Fibroblast of skin of left biceps (primary cell): ENCODE measurements at places on chromosomes 2 and 18.

DNA sequence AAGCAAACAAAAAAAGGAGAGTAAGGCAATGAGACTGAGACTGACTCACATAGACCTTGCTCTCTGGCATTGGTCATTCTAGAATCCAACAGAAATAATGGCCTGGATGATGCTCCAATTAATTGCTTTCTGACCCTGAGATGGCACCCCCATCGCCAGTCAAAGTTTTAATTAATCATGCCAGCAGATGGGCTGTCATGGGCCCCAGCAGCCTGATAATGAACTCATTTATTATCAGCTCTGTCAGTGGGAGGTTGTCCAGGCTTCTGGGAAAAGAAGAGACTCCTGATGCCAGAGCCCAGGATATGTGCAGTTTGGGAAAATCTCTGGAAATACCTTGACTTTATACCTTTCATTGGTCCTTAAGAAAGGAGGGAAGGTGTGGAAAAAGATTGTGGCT, 115.2 kb downstream of the XRCC5 start:
- DNase-seq = no peak

DNA sequence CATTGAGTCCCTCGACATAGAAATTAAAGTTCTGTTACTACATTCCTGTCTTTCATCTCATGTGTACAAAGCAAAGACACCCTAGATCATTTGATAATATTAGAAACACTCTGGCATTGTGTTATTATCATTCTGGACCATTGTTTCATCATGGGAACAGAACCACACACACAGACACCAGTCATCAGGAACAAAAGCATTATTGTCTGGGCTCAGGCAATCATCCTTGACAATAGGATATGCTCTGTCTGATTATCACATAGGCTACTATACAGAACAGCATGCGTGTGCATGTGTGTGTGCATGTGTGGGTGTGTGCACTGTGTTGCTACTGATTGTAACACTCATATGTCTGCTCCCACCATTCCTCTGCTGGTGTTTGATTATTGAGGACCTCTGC, 242.5 kb downstream of the SH3BP4 start:
- DNase-seq = no peak

GRCh38 chr2:82391386-82391785, 2067.7 kb downstream of the SUCLG1 start:
- DNase-seq = no peak

- no peak for DNase-seq
These were observed 15.9 kb upstream of the CD28 start for GRCh38 chr2:203690441-203691047.

DNA sequence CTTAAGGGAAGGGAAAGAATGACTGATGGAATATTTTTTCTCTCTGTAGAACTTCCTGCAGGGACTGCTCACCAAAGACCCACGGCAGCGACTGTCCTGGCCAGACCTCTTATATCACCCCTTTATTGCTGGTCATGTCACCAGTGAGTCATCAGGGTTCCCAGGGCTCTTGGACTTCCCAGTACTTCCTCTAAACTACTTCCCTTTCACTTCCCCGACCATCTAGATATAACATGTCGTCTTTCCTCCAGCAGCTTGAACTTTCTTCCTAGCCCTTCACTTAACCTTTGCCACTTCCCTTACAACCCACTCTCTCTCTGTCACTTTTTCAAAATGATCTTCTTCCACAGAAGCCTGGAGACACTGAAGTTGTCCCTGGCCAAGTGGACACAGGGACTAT, 7.2 kb downstream of the STK36 start:
- DNase-seq = no peak

DNA sequence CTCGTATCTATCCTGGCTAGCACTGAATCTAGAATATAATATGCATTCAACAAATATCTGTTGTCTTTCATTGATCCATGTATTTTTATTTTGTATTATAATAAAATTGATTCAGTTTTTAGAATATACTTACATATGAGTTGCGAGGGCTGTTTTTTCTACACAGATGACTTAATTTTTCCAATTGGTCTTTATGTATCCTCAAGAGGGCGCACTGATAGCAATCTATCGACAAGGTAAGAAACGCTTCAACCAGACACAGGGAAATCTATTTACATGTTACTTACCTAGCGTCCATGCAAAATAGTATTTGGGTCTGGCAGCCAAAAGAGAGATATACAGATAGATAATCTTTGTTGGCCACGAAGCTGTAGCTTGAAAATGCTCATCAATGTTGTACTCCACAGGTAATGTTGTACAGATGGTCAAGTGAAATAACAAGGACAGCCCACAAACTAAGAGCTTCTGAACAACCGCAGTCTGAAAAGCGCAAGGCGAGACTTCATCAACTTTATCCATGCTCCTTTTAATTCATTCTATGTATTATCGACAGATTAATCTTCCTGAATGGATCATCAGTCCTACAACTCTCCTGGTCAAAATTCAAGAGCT, 35.5 kb upstream of the KIDINS220 start:
- peak; percentile 25 for DNase-seq

GRCh38 chr2:36396878-36397539, 41.4 kb downstream of the CRIM1 start:
- no peak for DNase-seq

- no peak for DNase-seq
These were observed 18.6 kb upstream of the KLF7 start for GRCh38 chr2:207184348-207184747.

DNA sequence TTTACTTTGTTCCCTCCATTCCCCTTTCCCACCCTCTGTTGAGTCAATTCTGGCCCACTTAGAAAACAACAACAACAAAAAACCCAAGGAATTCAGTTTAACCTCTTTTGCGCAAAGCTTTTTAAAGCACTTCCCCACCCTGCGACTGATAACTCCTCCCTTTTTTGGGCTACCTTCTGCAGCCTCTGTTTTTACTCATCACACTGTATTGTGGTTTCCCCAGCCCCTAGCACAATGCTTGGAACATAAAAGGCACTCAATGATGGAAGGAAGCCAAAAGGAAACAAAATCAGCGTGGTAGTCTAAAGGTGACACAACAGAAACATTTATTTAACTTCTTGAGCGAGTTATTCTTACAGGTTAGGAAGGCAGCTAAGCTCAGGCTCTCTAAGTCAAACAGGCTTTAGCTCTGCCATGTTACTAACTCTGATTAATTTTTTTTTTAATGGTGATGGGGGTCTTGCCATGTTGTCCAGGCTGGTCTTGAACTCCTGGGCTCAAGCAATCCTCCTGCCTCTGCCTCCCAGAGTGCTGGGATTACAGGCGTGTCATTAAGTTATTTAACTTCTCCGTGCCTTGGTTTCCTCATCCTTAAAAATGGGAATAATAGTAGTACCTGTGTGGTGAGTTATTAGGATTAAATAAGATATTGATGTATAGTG, 1.3 kb downstream of the CEP68 start:
- DNase-seq = no peak

GRCh38 chr2:197576631-197577030, 60.8 kb downstream of the MOB4 start:
- no peak for DNase-seq

DNA sequence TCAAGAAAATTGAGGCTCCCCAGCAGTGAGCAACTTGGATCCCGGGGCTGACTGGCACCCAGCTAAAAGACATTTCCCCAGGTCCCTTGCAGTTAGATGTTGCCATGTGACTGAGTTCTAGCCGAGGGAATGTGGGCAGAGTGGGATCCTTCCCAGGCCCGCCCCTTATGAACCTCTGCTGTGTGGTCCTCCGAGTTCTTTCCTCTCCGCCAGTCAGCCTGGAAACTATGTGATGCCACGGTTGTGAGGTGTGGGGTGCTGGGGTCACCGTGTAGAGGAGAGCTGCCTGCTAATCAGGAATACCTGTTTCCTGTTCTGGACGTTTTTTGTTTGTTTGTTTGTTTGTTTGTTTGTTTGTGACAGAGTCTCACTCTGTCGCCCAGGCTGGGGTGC, 45.5 kb downstream of the TMEM37 start:
- no peak for DNase-seq

DNA sequence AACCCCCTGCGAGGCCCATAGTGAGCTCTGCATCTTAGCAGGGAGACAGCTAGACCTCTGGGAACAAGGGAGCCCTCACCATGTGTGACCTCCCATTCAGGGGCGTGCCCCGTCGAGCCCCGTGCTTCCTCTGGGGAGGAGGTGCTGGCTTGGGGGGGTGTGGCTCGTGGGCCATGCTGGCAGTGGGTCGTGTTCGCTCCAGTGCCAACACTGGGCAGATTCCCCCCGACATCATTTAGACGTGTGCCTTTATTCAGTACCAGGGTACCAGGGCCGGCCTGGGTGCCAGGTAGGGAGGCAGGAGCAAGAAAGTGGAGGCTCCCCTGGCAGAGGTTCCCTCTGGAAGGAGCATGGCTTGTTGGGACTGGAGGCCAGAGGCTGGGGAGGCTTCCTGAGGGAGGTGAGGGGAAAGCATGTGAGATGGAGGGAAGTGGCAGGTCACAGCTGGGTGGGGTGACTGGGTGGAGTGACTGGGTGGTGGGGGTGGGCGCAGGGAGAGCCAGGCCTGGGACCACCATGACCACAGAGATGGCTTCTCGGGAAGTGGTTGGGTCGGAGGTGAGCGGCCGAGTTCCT, 15.2 kb downstream of the GPC1 start:
- DNase-seq = no peak

DNA sequence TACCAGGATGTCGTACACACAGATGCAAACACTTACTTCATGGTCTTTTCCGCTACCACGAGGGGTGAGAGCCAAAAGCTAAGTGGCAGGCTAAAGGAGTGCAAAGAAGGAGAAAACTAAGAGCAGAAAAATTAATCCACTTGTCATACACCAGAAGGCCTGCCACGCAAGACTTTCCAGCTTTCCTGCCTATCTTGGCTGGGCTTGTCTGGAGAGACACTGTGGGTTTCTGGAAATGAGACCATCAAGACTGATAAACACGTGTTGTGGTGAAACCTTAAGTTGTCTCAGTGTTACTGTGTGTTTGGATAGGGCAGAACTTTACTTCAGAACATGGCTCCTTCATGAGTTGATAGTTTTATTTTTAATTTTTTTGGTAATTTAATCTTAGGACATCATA, 175.6 kb downstream of the FMNL2 start:
- DNase-seq = no peak

- DNase-seq = no peak
These were observed 438 bp downstream of the HSPE1 start for GRCh38 chr2:197500503-197501131.

DNA sequence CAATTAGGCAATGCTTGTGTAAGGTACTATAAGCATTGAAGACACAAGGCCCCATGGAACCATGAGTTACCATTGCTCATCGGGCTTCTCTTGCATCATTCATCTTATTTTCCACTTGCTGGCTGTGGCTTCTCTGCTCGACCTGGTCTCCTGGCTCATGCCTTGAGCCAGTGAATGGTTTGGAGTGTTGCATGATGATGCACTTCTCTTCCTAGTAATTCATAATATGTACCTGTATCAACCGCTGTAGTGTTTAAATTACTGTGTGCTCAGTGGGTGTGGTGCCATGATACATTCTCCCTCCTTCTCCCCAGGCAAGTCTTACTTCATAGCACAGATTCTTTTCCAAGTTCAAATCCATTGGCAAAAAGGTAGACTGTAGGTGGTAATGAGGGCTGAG, 66.8 kb downstream of the ABCA12 start:
- no peak for DNase-seq

GRCh38 chr2:98537390-98538126, 70.8 kb downstream of the COA5 start:
- no peak for DNase-seq

- DNase-seq = no peak
These were observed 21.5 kb upstream of the ZNF532 start for GRCh38 chr18:58842978-58843687.

DNA sequence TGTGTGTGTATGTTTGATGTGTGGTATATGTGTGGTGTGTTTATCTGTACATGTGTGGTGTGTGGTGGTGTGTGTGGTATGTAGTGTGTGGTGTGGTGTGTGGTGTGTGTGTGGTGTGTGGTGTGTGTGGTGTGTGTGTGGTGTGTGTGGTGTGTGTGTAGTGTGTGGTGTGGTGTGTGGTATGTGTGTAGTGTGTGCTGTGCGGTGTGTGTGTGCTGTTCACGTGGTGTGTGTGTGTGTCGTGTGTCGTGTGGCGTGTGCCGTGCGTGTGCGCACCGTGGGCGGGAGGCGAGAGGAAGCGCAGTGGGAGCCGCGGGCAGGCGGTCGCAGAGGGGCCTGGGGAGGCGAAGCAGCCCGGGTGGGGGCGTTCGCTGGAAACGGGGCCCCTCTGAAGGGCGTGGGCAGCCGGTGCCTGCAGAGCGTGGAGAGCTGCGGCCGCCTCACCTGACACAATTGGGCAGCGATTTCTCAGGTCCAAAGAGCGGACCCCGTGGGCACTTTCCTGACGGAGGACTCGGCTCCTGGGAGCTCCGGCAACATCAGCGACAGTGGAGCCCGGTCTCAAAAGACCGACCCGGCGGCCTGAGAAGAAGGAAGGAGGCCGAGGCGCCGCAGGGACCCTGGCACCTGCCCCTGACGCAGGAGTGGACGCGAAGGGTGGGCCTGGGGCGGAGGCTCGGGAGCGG, 741.1 kb upstream of the SALL3 start:
- DNase-seq = no peak

DNA sequence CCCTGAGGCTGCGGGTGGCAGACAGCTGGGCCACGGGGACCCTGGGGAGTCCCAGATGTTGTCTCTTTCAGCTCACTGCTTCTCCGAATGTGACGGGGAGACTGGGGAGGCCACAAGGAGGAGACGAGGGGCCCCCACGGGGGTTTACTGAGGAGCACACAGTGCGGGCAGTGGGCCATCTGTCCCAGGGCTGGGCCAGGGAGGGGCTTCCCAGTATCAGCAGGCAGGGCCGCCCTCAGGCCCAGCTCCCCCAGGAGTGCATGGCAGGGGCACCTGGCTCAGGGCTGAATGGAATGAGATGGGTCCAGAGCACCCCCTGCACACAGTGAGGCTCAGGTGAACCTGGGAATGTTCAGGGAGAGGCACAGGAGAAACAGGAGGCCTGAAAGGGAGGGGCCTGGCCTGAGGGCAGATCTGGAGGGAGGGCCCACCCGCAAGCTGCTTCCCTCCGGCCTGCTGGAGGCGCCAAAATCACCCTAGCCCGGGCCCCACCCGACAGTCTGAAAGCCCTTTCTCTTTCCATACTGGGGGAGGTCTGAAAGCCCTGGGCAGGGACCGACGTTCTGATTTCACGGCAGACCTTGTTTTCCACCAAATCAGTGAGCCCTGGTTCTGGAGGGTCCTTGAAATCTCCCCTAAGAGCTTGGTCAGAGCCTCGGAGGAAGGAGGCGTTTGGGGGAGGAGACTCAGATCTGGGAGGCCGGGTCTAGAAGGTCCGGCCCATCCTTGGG, 35.5 kb upstream of the PTMA start:
- no peak for DNase-seq
